ENCODE measurements at places on chromosomes 3 and 15.

DNA sequence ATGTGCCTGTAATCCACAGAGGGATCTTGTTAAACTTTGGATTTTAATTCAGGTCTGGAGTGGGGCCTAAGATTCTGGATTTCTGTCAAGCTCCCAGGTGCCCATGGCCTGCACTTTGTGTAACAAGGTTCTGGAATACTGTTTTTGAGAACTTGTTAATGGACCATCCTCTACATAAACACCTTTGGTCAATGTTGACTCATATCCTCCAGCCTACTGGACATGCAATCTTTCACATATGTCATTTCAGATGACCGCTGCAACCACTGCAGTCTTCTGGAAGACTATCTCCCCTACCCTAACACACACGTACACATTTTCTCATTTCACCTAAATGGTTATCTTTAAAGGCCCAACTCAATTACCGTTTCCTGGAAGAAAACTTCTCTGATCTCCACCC, 302.1 kb upstream of the TPRG1 start:
- no peak for DNase-seq

DNA sequence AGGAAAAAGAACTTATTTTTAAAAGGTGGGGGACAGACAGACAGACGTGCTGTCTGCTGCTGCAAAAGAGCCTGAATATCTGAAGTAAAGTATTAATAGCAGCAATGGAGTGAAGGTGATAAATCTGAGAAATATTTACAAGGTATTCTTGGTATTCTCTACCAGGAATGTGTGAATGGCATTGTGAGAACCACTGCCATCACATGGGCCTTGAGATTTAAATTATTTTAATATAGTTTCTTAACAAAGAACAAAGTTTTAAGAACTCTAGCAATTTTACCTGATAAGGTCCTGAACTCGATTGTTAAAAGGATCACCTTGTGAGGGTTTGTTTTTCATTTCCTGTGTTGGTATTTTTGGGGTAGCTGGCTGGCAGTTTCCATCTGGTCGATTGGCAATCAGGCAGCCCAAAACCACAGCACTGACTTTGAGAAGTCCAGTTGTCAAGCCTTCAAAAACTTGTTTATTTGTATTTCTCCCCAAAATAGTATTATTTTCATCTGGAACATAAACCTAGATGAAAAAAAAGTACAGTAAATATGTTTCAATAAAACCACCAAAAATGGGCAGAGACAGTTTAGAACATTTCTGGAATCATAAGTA, 97.3 kb downstream of the ISL2 start:
- peak; percentile 28 for DNase-seq

- no peak for DNase-seq
Measured at GRCh38 chr15:45731343-45731742, 96.5 kb downstream of the SQOR start.

- DNase-seq, result no peak
Measured at GRCh38 chr3:355622-356021, 159.1 kb downstream of the CHL1 start.

GRCh38 chr3:125462722-125463299, 57.2 kb downstream of the SNX4 start:
- DNase-seq, result no peak

GRCh38 chr15:80382285-80382684, 21.9 kb upstream of the ARNT2 start:
- DNase-seq, result no peak

DNA sequence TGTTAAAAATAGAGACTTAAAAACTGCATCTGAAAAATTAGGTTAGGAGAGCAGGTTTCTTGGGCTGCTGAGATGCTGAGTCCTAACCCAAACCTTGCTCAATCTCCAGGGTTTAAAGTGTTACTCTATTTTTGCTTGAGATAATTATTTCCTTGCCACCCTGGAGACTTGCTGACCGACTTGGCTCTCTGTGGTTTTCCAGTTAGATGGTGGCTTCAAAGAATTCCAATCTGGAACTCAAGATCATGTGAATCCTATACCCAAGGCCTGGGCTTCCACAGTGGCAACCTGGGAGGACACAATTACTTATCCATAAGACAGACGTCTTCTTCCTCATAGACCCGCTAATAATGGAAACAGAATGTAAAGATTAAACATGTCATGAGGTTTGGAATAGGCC, 47.7 kb downstream of the SUMF1 start:
- no peak for DNase-seq

- peak; percentile 73 for DNase-seq
Measured at GRCh38 chr3:126197854-126198584, 17.6 kb upstream of the ALDH1L1 start.

DNA sequence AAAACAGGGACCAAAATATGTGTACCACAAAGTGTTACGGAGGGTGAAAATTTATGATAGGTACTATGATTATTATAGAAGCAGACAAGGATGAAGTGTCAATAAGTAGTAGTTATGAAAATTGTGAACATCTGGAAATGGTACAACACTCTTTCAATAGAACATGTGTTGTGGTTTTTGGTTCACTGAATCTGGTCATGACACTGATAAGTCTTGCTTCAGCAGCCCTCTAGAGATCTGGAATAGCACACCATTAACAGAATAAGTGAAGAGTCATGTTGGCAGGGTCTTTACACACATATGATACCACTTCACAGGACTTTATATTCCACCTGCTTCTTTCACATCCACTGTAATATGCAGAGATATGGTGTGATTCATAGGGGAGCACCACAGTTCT, 985.2 kb upstream of the SEMA6D start:
- DNase-seq, result no peak

- DNase-seq, result peak; percentile 23
Measured at GRCh38 chr3:124951511-124952281, 17.1 kb upstream of the MUC13 start.

GRCh38 chr3:195768414-195768813, 43.3 kb downstream of the MUC4 start:
- no peak for DNase-seq

DNA sequence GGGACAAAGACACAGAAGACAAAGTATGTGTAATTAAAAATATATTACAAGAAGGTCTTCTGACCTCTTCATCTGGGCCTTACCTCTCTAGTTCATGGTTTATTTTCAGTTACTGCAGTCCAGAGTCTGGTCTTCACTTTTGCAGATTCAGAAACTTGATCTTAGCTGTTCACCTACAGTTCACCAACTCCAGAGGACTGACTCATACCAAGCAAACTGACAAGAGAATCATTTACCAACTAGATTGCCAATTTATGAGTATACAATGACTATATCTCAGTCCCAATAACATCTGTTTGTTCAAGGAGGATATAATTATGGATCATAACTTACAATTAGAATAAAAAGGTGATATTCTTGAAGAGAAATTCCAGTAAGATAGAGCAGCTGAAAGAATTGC, 9.0 kb downstream of the P2RY1 start:
- no peak for DNase-seq

DNA sequence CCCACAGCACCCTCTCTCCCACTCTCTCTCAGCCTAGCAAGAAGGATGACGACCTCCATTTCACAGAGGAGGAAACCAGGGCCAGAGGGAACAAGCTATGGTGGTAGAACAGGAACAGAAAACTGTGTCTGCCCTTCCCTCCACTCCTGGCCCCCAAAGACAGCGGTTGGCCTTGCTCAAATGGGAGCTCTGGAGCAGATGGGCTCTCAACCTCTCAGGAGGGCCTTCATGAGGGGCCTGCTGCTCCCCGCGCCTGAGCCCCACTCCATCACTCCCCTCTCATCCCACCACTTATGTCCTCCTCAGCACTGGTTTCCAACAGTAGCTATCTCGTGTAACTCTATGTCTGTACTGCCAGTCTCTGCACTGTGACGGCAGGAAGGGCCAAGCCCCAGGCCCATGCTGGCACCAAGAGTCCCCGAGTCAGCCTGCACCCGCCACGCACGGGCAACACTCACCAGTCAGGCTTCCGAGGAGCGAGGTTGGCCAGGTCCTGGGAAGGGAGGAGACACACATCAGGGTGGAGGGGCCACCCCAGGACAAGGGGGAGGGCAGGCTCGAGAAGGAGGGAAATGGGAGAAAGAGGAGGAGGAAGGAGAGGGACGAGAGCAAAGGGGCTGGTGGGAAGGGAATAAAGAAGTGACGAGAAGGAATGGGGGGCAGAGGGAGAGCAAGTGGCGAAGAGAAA, 45.5 kb downstream of the PTH1R start:
- no peak for DNase-seq

DNA sequence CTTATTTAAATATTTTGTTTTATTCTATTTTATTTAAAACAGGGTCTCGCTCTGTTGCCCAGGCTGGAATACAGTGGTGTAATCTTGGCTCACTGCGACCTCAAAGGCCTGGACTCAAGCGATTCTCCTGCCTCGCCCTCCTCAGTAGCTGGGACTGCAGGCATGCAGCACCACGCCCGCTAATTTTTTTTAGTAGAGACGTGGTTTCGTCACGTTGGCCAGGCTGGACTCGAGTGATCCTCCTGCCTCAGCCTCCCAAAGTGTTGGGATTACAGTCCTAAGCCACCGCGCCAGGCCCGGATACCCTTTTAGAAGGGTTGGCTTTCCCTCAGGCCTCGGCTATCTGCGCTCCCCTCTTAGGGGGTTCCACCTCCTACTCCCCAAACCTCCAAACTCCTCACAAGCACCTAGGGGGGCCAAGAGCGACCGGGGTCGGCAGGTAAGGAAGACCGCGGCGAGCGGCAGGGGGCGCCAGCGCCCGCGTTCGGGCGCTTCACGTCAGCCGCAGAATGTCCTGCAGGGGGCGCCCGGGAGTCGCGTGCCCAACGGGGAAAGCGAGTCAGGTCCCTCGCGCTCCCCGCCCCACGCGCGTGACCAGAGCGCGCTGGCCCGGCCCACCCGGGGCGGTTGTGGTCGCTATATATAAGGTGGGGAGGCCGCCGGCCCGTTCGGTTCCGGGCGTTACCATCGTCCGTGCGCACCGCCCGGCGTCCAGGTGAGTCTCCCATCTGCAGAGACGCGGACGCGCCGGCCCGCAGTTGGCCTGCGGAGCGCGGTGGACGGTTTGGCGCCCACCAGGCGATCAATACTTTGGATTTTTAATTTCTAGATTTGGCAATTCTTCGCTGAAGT, 51.8 kb upstream of the GATM start:
- DNase-seq, result no peak

- DNase-seq, result peak; percentile 25
Measured at GRCh38 chr3:52174896-52175295, 20.7 kb upstream of the POC1A start.

- no peak for DNase-seq
Measured at GRCh38 chr15:39870537-39870936, 49.5 kb downstream of the GPR176 start.

- DNase-seq, result no peak
Measured at GRCh38 chr3:33751336-33751735, 33.3 kb upstream of the CLASP2 start.
